ENCODE measurements at places on chromosomes 7 and 10. TPM values are rescaled to one million over a fixed set of nuclear protein-coding genes. Genes with fewer than 3 reads are reported as not detected.
A peak's percentile ranks its signal among the peaks of the same experiment; 100 is the strongest.

The VWA2 gene
- total RNA-seq, result 6.5 TPM

- DNase-seq, result no peak
Observed at GRCh38 chr10:89683883-89684282, 17.5 kb upstream of the KIF20B start.

DNA sequence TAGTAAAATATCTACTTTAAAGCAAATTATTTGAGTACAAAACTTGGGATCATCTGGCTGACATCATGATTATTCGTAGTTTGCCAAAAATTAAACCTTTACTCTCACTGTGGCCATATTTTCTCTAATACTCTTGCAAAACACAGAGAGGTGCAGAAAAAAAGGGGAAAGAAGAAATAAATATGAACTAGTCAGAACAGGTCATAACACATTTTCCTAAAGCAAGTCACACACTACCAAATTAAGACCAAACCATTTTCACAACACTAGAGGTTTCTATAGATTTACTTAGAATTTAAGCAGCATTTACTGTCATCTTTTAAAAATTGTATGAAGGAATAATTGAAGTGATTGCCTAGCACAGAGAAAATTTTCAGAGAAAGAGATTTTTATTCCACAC is 726.1 kb downstream of the SORCS1 start:
- no peak for DNase-seq

GRCh38 chr10:77867124-77867719 is 59.3 kb downstream of the DLG5 start:
- DNase-seq, result no peak

DNA sequence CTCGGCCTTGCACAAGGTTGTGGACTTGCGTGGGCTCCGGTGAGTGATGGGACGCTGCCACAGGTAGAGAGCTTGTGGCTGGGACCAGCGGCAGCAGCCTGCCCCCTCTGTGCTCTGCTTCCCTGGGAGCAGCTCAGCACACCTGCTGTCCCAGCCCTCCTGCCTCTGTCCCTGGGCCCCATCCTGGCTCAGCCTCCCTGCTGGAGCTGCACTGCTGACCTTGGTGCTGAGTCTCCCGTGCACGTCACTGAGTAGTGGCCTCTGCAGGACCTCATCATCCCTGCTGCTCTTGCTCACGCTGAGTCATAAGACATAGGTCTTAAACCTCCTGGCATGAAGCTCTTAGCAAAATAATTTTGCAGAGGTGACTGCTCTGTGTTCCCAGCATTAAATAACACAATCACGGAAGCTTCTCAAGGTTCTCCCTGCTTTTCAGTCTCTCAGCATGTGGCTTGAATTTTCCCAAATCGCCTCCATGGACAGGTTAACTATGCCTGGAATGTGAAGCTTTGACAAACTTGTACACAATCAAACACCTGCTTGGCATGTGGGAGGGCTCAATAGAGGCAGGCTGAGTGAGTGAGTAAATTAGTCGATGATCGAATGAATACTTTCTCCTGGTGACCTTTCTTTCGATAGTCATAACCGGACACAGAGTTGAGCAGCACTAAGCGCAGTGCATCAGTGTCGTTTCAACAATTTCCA is 63.8 kb upstream of the NPS start:
- DNase-seq, result peak; percentile 59

Data from kidney (tissue), 22 donors.